ENCODE measurements at places on chromosomes 1 and 21.

GRCh38 chr1:6259491-6260362, 1.2 kb downstream of the GPR153 start:
- no peak for DNase-seq

- DNase-seq, result no peak
Observed at GRCh38 chr1:59672851-59673572, 141.7 kb upstream of the HOOK1 start.

GRCh38 chr1:117820096-117820495, 109.3 kb downstream of the GDAP2 start:
- DNase-seq, result no peak

DNA sequence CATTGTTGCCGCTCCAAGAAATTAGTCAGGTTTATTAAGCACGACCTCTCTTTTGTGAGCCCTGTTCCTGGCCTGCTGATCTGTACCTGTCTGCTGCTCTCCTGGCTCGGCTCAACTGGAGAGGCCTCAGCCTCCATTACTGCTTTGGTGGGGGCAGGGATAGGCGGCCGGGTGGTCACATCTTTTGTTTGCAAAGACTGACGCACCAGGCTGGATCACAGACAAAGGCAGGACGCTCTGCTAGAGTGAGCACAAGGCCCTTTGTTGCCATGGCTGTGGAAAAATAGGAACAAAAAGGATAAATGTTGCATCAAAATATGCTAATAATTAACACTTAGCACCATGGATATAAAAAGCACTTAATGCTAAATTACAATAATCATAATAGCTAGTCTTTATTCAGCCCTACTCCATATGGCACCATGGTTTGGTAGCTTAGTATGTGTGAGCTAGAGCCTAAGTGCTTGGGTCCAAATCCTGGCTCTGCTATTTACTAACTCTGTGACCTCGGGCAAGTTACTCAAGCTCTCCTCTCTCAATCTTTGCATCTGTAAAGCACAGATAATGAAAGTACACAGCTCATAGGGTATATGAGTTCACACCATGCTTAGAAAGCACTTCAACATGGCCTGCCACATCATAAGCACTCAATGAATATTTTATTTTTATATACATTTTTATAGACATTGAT, 28.9 kb upstream of the HPDL start:
- no peak for DNase-seq

DNA sequence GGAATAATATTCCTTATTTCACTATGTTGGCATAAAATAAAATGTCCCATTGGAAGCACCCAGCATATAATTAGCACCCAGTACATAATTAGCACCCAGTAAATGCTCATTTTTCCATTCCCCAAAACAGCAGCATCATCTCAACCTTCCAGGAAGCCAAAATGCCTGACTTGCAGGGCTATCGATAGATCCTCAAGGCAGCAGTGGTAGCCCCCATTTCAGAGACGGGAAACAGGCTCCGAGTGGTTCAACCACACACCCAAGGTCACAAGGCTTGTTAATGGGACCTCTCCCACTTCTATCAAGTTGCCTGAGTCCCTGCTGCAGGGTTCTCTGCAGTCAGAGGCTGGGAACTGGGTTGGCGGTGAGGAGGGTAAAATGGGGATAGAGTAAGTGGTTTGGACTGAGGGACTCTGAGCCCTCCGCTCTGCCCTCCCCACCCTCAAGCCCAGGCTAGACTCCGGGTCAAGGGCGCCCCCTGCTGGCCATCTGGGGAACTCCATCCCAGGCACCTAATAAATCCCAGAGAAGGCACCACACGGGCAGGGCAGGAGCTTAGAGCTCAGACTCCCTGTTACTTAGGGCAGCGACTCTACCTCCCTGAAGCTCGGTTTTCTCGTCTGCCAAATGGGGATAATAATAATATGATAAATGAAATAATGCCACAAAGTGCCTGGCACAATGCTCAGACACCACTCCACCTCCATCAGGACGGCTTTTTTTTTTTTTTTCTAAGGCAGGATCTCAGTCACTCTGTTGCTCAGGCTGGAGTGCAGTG, 21.9 kb upstream of the LAPTM5 start:
- DNase-seq, result no peak

DNA sequence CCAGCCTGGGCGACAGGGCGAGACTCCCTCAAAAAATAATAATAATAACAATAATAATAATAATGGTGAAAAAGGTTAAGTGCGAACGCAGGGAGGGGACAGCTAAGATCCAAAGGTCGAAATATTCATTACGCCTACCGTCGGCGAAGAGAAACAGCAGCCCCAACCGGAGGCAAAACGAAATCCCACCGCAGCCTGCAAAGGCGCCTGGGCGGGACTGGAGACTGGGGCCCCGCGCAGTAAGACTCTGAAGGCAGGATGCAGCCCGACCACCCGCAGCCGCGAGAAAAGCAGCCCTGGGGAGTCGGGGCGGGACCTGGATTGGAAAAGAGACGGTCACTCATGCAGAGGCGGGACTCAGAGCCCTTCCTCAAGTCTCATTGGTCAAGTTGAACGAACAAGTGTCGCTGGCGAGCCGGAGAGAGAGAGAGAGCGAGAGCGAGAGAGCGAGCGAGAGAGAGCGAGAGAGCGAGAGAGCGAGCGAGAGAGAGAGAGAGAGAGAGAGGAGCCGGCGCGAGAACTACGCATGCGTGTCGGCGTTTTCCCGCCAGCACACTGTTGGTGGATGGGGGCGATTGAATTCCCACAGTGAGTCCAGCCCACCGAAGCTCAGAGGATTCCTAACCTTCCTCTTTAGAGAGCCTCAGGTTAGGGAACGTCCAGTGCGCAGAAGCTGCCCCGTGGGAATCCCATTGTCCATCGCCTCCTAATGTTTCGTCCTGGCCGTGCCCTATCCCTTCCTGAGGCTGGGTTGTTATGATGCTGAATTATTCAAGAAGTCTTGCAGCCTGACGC, 10.7 kb downstream of the ENTREP3 start:
- DNase-seq, result no peak

DNA sequence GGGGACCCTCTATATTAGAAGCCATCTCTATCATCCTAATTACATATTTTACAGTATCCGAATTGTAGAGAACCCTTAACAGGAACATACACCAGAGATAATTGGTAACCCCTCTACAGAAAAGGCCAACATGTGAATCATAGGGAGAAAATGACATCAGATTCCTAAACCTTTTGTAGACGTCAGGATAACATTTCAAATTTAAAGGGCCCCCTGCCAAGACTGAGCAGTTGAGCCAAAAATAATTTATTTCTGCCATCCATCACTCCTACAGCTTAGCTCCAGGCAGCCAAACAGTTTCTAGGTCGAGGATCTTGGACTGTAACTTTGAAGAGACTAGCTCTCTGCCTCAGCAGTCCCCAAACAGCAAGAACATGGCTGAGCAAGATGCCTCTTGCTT, 21.2 kb downstream of the ZNF697 start:
- no peak for DNase-seq

- no peak for DNase-seq
Observed at GRCh38 chr1:231807541-231807940, 181.0 kb downstream of the DISC1 start.

GRCh38 chr1:83764209-83764608, 234.7 kb downstream of the TTLL7 start:
- no peak for DNase-seq

DNA sequence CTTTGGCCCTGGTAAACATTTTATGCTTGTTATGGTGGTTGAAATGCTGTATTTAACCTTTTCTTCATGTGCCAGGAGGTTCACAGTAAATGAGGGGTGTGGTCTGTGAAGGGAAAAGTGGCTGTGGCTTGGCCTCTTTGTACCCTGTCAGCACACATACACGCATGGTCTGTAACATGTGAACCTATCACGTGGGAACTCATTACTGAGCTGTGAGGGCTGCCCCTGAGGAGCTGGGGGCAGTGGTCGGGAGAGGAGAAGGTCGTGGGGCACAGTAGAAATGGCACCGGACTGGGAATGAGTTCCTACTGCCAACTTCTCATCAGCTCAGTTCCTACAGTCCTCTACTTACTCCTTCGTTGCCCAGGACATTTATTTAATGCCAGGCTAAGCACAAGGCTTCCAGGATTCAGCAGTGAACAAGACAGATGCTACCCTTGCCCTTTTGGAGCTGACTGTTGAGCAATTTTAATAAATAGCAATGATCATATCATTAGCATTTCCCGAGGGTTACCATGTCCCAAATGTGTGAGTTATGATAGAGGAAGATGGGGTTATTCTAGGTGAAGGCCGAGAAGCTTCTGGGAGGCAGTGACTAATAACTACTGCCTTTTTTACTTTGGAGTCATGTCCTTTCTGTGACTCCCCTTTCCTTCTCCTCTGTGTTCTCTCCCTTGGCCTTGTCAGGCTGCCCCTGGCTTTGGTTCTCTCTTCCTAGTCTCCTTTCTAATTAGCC, 38.8 kb downstream of the DDR2 start:
- DNase-seq, result no peak

GRCh38 chr1:221573756-221574155, 168.1 kb downstream of the DUSP10 start:
- DNase-seq, result no peak

DNA sequence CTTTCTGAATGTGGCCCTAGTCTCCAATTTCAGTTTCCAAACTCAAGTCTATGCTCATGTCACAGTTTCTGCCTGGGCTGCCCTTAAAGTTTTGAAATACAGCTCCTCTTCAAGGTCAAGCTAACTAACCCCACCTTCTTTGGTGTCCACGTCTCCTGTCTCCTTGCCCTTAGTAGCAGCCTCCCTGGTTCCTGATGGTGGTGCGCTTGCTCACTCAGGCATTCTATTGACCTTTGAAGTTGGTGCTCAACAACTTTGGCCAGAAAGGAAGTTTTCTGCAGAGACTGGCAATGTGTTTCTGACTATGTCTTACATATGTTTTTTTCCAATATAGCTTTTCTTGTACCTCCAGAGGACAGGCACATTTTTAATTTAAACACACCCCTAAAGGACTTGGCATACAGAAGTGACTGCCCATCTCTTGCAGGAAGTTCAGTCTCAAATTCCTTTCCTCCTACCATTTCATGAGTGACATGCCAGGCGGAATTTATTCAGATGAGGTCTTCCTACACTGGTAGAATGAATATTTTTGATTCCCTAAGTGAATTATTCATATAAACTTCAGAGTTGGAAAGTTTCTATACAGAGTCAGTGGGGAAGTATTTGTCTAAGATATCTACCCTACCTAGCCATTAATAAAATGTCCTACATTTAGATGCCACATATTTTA, 364.3 kb upstream of the USP24 start:
- no peak for DNase-seq

GRCh38 chr1:205240569-205240968, 12.8 kb downstream of the TMCC2 start:
- DNase-seq, result no peak

DNA sequence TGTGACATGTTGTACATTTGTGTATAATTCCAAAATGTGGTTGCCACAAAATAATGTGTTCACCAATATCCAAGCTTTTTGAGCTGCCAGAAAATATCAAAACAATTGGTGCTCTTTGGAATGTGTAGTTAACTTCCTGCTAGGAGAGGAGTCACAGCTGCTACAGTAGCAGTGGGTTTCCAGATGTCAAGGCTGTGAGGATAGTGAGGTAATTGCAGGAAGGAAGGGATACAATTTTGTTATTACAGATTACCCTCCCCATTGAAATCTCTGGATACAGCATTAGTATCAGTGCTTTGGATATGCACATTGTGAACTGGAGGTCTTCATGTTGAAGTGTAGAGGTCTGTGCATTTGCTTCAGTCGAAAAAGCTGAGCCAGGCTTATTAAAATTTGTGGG, 253.2 kb downstream of the PTPRC start:
- no peak for DNase-seq

- DNase-seq, result no peak
Observed at GRCh38 chr1:71657891-71658679, 577.2 kb upstream of the ZRANB2 start.

- DNase-seq, result no peak
Observed at GRCh38 chr1:241592273-241592958, 47.8 kb downstream of the CHML start.

DNA sequence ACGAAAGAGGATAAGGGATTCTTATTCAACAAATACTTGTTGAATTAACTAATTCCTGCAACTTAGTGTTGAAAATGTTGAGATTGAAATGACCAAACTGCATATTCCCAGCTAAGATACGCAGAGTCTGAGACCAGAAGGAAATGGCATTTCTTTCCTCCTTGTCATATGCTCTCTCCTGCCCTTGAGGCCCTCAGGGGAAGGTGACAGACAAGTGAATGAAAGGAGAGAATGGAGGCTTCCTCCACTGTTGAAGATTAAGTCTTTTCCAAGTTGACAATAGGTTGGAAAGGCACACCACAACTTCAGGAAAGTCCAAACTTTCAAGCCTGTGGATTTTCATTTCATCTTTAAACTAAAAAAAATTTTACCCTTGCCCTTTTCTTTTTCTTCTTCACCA, 3.1 kb upstream of the ZNF697 start:
- DNase-seq, result no peak

DNA sequence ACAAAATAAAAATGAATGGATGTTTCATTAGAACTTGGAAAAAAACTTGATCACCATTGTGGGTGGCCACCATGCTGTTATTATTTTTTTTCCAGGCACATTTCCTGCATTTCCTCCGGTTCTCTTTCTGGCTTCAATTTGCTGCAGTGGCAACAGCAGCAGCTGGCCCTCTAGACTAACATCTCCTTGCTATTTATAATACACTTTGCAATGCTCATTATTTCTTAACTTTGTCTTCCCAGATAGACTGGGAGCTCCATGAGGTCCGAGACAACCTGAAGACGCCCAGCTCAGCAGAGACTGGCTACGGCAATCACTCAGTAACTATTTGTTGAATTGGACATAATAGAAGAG, 53.4 kb upstream of the ATP5PO start:
- no peak for DNase-seq

DNA sequence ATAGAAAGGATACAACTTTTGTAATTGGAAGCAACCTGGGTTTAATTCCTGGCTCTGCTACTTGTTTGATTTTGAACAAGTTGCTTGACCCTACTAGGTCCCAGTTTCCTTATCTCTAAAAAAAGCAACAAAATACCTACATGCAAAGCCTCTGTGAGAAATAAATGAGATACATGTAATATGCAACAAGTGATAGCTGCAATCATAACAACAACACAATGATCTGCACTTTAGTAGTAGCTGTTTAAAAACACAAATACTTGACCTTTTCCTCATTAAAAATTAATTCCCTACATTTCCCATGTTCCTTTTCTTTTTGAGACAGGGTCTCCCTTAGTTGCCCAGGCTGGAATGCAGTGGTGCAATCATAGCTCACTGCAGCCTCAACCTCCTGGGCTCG, 40.0 kb downstream of the FRRS1 start:
- no peak for DNase-seq

GRCh38 chr21:36854391-36854790, 112.1 kb downstream of the HLCS start:
- no peak for DNase-seq
